B cell (primary cell): ENCODE measurements at places on chromosomes 16 and 17. TPM values are rescaled to one million over a fixed set of nuclear protein-coding genes. Genes with fewer than 3 reads are reported as not detected.

DNA sequence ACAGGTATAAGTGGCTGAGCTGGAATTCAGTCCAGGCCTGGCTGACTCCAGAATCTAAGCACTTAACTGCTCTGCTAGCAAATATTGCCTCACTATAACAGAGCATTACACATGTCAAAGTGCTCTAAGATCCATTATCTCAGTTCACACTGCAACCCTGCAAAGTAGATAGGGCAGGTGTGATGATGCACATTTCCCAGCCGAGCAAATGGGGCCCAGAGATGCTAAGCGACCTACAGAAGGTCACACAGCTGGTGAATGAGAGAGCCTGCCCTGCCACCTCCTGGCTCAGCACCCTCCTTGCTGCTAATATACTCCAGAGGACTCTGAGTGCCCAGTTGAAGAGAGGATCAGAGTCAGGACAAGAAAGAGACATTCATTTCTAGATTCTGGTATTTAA is 73.6 kb upstream of the CCL1 start:
- no peak overlapping the region for H3K27ac ChIP-seq
- no peaks in the 10 kb centered on the region for H3K4me1 ChIP-seq
- no peaks in the 10 kb centered on the region for H3K36me3 ChIP-seq
- no peak overlapping the region for H3K4me3 ChIP-seq
- no peak for DNase-seq

DNA sequence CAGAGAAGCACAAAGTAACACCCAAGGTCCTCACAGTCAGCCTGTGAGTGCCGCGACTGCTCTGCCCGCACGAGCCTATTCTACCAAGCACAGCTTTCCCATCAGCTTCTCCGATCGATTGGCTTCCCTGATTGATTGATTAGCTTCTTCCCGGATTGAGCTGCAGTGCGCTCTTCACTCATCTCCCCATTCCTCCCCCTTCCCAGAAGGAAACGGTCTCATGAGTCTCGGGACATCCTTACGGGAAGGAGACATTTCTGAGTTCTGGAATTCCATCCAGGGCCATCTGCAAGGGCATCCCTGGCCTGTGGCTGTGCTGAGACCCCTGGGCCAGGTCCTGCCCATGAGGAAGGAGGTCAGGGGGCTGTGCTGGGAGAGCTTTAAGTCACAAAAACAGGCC is 18.0 kb downstream of the PIEZO1 start:
- peaks cover 52% of the 10 kb centered on the region for H3K4me1 ChIP-seq
- no peaks in the 10 kb centered on the region for H3K36me3 ChIP-seq
- H3K27me3 ChIP-seq, result no peaks in the 10 kb centered on the region
- H3K27ac ChIP-seq, result peak overlapping the region; percentile 45
- DNase-seq, result no peak
- no peak overlapping the region for H3K4me3 ChIP-seq

GRCh38 chr17:19239544-19239943 is 2.4 kb downstream of the EPN2 start:
- H3K4me3 ChIP-seq, result no peak overlapping the region
- no peaks in the 10 kb centered on the region for H3K27me3 ChIP-seq
- no peak overlapping the region for H3K27ac ChIP-seq
- no peaks in the 10 kb centered on the region for H3K36me3 ChIP-seq
- DNase-seq, result no peak
- H3K4me1 ChIP-seq, result peaks cover 5% of the 10 kb centered on the region

DNA sequence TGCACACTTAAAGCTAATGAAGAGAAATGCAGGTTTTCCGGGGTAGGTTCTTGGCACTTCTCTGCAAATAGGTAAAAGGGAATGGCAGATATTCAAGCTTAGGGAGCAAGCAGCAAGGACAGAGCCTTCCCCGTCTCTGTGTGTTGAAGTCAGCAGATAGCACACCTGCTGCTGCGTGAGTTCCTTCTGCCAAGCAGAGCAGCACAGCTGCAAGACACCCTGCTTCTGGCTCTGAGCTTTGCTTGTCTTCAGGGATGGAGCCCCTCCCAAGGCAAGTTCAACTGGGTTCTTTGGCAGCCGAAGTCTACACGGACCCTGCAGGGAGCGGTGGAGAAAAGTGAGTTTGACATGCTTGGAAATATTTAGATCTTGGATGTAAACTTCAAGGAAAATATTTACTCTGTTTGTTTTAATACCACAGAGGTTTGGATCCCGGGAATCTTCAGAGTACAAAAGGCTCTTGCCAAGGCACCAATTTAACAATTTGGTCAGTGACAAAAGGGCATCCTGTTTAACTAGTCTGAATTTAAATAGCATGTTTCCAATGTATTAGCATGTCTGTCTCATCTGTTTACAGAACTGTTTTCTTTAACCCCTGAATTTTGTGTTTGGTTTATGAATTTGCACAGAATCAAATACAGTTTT is 113.4 kb upstream of the KCNJ16 start:
- no peaks in the 10 kb centered on the region for H3K36me3 ChIP-seq
- no peaks in the 10 kb centered on the region for H3K4me1 ChIP-seq
- no peak overlapping the region for H3K27ac ChIP-seq
- H3K27me3 ChIP-seq, result no peaks in the 10 kb centered on the region
- DNase-seq, result peak; percentile 2

GRCh38 chr17:9241371-9241712 is 220.0 kb downstream of the NTN1 start:
- peak; percentile 22 for DNase-seq
- peak overlapping the region; percentile 13 for H3K27ac ChIP-seq
- no peaks in the 10 kb centered on the region for H3K36me3 ChIP-seq
- H3K27me3 ChIP-seq, result no peaks in the 10 kb centered on the region
- no peak overlapping the region for H3K4me3 ChIP-seq

Gene POLR2A
- polyA plus RNA-seq, result 56.5 and 77.6 TPM in 2 replicates

Gene DBF4B
- polyA plus RNA-seq, result 7.3 and 10.9 TPM in 2 replicates

DNA sequence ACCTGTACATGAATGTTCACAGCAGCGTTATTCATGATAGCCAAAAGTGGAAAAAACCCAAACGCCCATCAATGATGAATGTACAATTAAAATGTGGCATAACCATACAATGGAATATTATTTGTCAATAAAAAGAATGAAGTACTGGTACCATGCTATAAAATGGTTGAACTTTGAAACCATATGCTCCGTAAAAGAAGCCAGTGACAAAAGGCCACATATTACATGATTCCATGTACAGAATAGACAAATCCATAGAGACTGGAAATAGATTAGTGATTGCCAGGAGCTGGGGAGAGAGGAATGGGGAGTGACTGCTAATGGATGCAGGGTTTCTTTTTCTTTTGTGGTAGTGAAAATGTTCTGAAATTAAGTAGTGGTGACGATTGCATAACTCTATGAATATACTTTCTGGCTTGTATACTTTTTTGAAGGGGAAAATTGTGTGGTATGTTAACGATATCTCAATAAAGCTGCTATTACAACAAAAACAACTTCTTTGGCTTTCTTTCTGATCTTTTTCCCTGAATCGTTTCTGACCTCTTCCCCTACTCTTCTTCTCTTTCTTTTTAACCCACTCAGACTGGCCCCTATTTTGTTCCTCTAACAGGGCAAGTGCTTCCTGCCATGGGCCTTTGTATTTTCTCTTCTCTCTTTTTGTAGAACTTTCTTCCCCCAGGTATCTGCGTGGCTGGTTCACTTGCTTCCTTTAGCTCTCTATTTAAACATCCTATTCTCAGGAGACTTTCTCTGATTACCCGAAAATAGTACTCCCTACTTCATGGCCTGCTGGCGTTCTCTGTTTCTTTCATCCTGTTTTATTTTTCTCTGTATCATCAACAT is 67.9 kb downstream of the FTO start:
- no peak for DNase-seq
- no peak overlapping the region for H3K4me3 ChIP-seq
- no peaks in the 10 kb centered on the region for H3K27me3 ChIP-seq
- H3K36me3 ChIP-seq, result no peaks in the 10 kb centered on the region
- H3K4me1 ChIP-seq, result peaks cover 25% of the 10 kb centered on the region
